Upper lobe of left lung (tissue), 6 donors: ENCODE measurements at places on chromosomes 4 and X. TPM values are rescaled to one million over a fixed set of nuclear protein-coding genes. Genes with fewer than 3 reads are reported as not detected.

The OTUD6A gene
- total RNA-seq, result not detected

The RPS6KA6 gene
- total RNA-seq, result 2.3 TPM

The CHRDL1 gene
- total RNA-seq, result 36.1 TPM

The CSN1S1 gene
- not detected for total RNA-seq

The SHROOM3 gene
- total RNA-seq, result 98.5 TPM

The DNAAF6 gene
- not detected for total RNA-seq

DNA sequence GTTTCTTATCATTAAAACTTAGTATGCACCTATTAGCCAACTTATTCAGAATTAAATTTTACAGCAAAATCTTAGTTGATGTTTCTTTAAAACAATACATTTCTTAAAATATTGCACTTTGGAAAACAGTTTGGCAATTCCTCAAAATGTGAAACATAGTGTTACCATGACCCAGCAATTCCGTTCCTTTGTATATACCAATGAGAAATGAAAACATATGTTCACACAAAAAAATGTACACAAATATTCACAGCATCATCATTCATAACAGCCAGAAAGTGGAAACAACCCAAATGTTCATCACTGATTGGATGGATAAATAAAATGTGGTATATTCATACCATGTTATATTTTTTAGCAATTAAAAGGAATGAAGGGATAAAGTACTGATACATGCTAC is 50.2 kb downstream of the WDR44 start:
- H3K4me3 ChIP-seq, result no peak overlapping the region
- no peak overlapping the region for H3K27ac ChIP-seq
- H3K36me3 ChIP-seq, result peaks cover 10% of the 10 kb centered on the region
- H3K27me3 ChIP-seq, result no peaks in the 10 kb centered on the region

- no peaks in the 10 kb centered on the region for H3K27me3 ChIP-seq
- no peak overlapping the region for H3K4me3 ChIP-seq
- no peak for DNase-seq
- H3K27ac ChIP-seq, result no peak overlapping the region
- peaks cover 12% of the 10 kb centered on the region for H3K4me1 ChIP-seq
- no peaks in the 10 kb centered on the region for H3K36me3 ChIP-seq
Observed at GRCh38 chr4:152590179-152591031, 54.5 kb upstream of the FBXW7 start.

DNA sequence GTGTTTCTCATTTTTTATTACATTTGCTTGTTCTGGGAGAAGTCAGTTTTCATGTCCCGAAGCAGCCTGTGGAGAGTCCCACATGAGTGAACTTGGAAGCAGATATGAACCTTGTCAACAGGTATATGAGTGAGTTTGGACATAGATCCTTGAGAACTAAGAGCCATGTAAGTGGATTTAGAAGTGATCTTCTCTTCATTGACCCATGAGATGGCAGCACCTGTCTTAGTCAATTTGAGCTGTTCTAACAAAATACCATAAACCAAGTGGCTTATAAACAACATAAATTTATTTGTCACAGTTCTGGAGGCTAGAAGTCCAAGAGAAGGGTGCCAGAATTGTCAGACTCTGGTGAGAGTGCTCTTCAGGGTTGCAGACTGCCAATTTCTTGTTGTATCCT is 1043.8 kb downstream of the ADGRL3 start:
- no peak overlapping the region for H3K27ac ChIP-seq
- H3K4me1 ChIP-seq, result no peaks in the 10 kb centered on the region
- DNase-seq, result no peak
- H3K4me3 ChIP-seq, result no peak overlapping the region

DNA sequence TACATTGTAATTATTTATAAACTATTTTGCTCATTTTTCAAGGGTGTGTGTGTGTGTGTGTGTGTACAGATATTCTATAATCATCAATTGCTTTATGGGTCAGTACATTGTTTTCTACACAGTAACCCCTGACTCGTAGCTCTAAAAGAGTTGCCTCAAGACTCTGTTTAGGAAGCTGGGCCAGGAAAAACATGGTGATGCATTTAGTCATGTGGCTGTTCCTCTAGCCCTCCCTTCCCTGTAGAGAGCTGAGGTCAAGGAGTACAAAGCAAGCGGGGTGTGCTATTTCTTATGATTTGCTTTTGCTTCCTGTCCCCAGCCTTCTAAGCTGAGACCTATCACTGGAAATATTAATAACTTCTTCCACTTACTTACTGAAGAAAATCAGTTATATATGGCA is 34.8 kb upstream of the SPANXD start:
- no peaks in the 10 kb centered on the region for H3K36me3 ChIP-seq
- H3K4me3 ChIP-seq, result no peak overlapping the region
- H3K27ac ChIP-seq, result no peak overlapping the region
- H3K4me1 ChIP-seq, result no peaks in the 10 kb centered on the region

GRCh38 chr4:27096142-27096824 is 235.6 kb downstream of the STIM2 start:
- no peak for DNase-seq
- H3K27me3 ChIP-seq, result no peaks in the 10 kb centered on the region
- H3K27ac ChIP-seq, result no peak overlapping the region
- no peaks in the 10 kb centered on the region for H3K36me3 ChIP-seq
- no peaks in the 10 kb centered on the region for H3K4me1 ChIP-seq
- no peak overlapping the region for H3K4me3 ChIP-seq

DNA sequence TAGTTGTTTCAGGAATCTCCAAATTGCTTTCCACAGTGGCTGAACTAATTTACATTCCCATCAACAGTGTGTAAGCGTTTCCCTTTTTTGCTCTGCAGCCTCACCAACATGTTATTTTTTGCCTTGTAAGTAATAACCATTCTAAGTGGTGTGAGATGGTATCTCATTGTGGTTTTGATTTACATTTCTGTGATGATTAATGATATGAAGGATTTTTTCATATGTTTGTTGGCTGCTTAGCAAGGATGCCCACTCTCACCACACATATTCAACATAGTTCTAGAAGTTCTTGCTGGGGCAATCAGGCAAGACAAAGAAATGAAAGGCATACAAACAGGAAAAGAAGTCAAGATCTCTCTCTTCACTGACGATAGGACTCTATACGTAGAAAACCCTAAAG is 472.4 kb downstream of the ZNF674 start:
- DNase-seq, result no peak
- H3K4me1 ChIP-seq, result no peaks in the 10 kb centered on the region
- H3K27ac ChIP-seq, result no peak overlapping the region
- H3K27me3 ChIP-seq, result no peaks in the 10 kb centered on the region
- no peak overlapping the region for H3K4me3 ChIP-seq

DNA sequence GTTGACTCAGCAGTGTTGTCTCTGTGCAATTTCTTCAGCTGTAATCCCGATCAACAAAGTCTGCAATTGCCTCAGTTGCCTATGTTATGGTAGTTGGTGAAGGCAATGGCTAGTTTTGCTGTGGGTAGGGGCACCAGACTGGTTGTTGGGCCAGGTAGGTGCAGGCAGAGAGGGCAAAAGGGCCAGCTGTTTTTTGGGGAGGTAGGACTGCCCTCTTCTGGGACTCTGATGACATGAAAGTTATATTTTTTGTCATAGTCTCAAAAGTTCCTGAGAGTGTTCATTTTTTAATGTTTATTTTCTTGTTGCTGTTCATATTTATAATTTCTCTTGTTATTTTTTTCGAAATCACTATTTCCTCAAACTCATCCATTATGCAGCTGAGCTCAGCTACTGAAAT is 25.1 kb downstream of the DCAF12L2 start:
- no peaks in the 10 kb centered on the region for H3K36me3 ChIP-seq
- H3K4me3 ChIP-seq, result no peak overlapping the region
- no peaks in the 10 kb centered on the region for H3K27me3 ChIP-seq
- no peak for DNase-seq

GRCh38 chr4:129278868-129279267 is 182.9 kb downstream of the C4orf33 start:
- no peak overlapping the region for H3K4me3 ChIP-seq
- H3K4me1 ChIP-seq, result no peaks in the 10 kb centered on the region
- DNase-seq, result no peak

DNA sequence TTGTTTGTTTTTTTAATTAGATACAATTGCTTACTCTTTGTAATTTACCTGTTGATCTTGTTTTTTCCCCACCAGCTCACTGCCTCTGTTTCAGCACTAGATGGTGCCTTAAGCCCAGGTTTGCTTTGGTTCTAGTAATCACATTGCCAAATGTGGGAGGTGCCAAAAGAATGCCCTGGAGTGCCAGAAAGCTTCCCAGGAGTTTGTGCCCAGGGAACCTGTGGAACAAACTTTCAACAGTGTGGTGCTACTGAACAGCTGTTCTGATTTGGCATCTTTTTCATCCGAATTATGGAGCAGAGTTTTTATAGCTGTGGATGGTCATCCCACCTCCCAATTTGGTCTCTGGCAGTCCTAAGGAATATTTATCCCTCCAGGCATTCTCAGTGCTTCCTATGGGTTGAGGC is 1000.7 kb downstream of the STIM2 start:
- no peak overlapping the region for H3K4me3 ChIP-seq
- H3K4me1 ChIP-seq, result no peaks in the 10 kb centered on the region
- no peaks in the 10 kb centered on the region for H3K27me3 ChIP-seq
- DNase-seq, result peak; percentile 22
- no peak overlapping the region for H3K27ac ChIP-seq

DNA sequence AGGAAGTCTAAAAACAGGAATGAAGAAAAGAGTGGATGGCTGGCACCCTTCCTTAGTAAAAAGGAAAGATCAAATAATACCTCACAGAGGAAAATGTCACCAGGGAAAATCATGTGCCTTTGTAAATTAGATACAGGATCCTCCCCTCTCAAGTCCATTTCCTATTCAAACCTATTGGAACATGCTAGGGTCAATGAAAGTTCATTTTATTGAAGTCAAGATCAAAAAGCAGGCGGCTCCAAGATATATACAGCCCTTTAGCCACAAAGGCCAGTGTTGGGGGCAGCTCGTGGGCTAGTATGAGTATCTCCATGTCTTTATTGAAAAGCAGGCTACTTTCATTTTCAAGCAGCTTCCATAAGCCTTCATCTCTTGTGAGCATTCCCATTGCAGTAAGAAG is 141.1 kb downstream of the QDPR start:
- no peak overlapping the region for H3K27ac ChIP-seq
- no peaks in the 10 kb centered on the region for H3K4me1 ChIP-seq
- no peaks in the 10 kb centered on the region for H3K27me3 ChIP-seq
- no peaks in the 10 kb centered on the region for H3K36me3 ChIP-seq
- DNase-seq, result no peak
- no peak overlapping the region for H3K4me3 ChIP-seq

DNA sequence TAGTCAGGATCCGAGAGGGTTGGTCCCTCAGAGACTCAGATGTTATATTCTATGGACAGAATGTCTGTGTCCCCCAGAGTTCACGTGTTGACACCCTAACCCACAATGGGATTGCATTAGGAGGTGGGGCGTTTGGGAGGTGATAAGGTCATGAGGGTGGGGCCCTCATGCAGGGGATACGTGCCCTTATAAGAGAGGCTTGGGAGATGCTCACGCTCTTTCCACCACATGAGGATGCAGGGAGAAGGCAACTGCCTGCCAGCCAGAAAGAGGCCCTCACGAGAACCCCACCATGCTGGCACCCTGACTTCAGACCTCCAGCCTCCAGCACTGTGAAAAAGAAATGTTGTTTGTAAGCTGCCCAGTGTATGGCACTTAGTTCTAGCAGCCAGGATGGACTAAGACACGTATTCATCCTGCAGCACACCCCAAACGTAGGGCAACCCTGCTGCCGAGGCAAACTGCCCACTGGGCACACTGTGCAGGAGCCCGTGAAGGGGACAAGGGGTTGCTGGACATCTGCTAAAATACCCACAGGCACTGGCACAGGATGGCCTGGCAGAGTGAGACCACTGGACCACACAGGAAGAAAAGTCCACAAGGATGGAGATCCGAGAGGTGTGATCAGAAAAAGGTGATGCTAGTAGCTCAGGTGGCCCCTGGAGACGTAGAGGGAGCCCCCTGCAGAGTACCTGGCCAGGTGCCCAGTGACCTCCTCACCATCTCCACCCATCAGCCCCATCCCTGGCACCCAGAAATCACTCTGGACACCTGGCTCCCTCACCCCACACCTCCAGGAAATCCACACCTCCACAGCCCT is 62.7 kb downstream of the HTRA3 start:
- no peak overlapping the region for H3K4me3 ChIP-seq
- no peaks in the 10 kb centered on the region for H3K36me3 ChIP-seq
- no peaks in the 10 kb centered on the region for H3K4me1 ChIP-seq
- no peaks in the 10 kb centered on the region for H3K27me3 ChIP-seq

DNA sequence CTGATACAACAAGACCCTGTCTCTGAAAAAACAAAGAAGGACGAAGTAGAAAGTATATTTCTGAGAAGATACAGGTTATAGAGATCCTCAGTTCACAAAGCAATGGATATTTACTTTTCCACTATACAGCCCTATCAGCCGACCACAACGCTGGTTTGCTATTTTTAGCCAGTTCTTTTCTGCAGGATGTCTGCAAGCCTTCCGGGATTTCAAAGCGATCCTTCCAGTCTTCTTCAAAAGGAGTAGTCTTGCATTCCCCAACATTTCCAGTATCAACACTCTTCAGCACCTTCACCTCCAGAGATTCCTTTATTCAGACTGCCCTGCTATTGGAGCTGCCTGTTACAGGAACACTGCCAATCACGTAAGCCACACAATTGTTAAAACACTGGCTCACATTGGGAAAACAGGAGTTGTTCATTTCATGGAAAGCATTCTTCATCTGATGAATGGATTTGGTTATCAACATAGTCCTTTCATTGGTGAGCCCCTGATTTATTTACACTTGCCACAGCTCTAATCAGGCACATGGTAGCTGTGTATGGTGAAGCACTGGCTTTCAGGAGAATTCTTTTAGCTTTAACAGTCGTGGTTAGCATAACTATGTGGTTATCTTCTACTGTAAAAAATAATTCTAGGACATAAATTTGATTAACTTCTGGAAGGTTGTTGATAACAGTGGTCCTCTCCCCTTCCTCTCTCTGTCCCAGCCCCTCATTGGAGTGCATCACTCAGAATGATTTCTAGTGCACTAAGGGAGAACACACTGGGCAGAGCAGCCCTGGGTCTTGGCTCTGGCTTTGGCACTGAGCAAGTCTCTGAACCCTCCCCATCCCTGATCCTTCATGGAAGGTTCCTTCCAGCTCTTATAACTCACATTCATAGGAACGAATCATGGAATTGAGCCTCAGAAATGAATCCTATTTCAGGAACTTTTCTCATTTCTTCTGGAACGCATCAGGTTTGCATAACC is 109.9 kb upstream of the SORBS2 start:
- H3K36me3 ChIP-seq, result no peaks in the 10 kb centered on the region
- no peak overlapping the region for H3K4me3 ChIP-seq
- H3K27ac ChIP-seq, result no peak overlapping the region
- no peak for DNase-seq
- H3K4me1 ChIP-seq, result no peaks in the 10 kb centered on the region

GRCh38 chr4:5691491-5692132 is 16.7 kb downstream of the EVC2 start:
- no peaks in the 10 kb centered on the region for H3K4me1 ChIP-seq
- H3K36me3 ChIP-seq, result no peaks in the 10 kb centered on the region
- H3K27ac ChIP-seq, result no peak overlapping the region
- H3K27me3 ChIP-seq, result no peaks in the 10 kb centered on the region

GRCh38 chr4:130124066-130124465 is 1028.1 kb downstream of the C4orf33 start:
- DNase-seq, result no peak
- no peaks in the 10 kb centered on the region for H3K4me1 ChIP-seq
- H3K4me3 ChIP-seq, result no peak overlapping the region
- no peak overlapping the region for H3K27ac ChIP-seq
- H3K36me3 ChIP-seq, result no peaks in the 10 kb centered on the region
- no peaks in the 10 kb centered on the region for H3K27me3 ChIP-seq
